ENCODE measurements at places on chromosomes 12 and 14.
A peak's percentile ranks its signal among the peaks of the same experiment; 100 is the strongest.

- no peak overlapping the region for H3K4me3 ChIP-seq
- DNase-seq, result no peak
- no peak overlapping the region for H3K27ac ChIP-seq
- peaks cover 90% of the 10 kb centered on the region for H3K36me3 ChIP-seq
- no peaks in the 10 kb centered on the region for H3K27me3 ChIP-seq
- peaks cover 8% of the 10 kb centered on the region for H3K4me1 ChIP-seq
Measured at GRCh38 chr14:55382483-55382882, 29.1 kb downstream of the ATG14 start.

DNA sequence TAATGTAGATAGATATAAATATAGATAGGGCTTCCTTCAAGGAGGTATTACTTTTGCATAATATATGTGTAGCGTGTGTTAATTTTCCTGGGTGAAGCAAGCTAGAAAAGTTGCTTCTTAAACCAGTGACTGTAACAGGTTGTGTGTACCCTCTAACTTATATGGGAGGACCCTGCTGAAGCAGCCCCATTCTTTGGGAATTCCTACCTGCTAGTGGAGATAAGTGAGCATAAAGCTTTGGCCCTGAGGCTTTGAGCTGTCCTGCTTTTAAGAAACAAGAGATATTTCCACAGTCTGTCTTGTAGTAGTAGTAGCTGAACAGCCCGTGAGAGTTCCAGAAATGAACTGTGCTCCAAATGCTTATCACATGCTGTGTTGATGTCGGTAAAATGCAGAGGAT, 8.6 kb downstream of the RMST start:
- H3K27ac ChIP-seq, result no peak overlapping the region
- H3K36me3 ChIP-seq, result no peaks in the 10 kb centered on the region
- no peak overlapping the region for H3K4me3 ChIP-seq
- no peaks in the 10 kb centered on the region for H3K4me1 ChIP-seq

- H3K4me1 ChIP-seq, result no peaks in the 10 kb centered on the region
- no peak overlapping the region for H3K4me3 ChIP-seq
- no peaks in the 10 kb centered on the region for H3K36me3 ChIP-seq
- peaks cover 11% of the 10 kb centered on the region for H3K27me3 ChIP-seq
- DNase-seq, result no peak
- H3K27ac ChIP-seq, result no peak overlapping the region
Measured at GRCh38 chr12:121072147-121072546, 33.1 kb upstream of the OASL start.

- no peak overlapping the region for H3K4me3 ChIP-seq
- H3K27ac ChIP-seq, result no peak overlapping the region
- H3K27me3 ChIP-seq, result no peaks in the 10 kb centered on the region
Measured at GRCh38 chr14:82421286-82421685, 887.6 kb upstream of the SEL1L start.

DNA sequence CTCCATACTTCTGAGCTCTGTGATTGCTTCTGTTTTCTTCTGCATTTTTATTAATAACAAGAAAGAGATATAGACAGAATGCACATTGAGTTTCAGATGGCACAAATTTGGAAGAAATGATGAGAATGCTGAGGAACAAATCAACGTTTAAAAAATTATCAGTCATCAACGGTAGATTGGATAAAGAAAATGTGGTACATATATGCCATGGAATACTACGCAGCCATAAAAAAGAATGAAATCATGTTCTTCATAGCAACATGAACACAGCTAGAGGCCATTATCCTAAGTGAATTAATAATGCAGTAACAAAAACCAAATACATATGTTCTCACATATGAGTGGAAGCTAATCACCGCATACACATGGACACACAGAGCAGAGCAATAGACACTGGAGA, 81.8 kb downstream of the DUSP6 start:
- H3K27me3 ChIP-seq, result no peaks in the 10 kb centered on the region
- no peaks in the 10 kb centered on the region for H3K36me3 ChIP-seq

GRCh38 chr12:3199551-3200031, 122.4 kb downstream of the TSPAN9 start:
- DNase-seq, result peak; percentile 74
- H3K4me3 ChIP-seq, result peak overlapping the region; percentile 69
- H3K36me3 ChIP-seq, result peaks cover 4% of the 10 kb centered on the region
- H3K27ac ChIP-seq, result no peak overlapping the region
- peaks cover 33% of the 10 kb centered on the region for H3K4me1 ChIP-seq

DNA sequence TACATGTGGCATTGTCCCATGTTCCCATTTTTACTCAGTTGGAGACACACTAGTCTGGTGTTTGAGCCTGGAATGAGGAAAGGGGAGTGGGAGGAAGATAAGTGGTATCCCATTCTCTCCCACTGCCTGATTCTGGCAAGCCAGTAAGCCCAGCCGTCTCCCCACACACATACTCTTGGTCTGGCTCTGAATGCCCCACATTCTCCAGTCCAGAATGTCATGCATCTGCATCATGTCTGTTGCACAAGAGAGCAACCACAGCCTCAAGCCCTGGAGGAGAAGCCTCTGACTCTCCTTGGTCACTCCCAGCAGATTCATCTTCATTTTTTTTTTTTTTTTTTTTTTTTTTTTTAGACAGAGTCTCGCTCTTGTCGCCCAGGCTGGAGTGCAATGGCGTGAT, 48.0 kb downstream of the DRAM1 start:
- peaks cover 5% of the 10 kb centered on the region for H3K4me1 ChIP-seq
- peak; percentile 99 for DNase-seq
- no peak overlapping the region for H3K27ac ChIP-seq
- peaks cover 27% of the 10 kb centered on the region for H3K36me3 ChIP-seq
- no peaks in the 10 kb centered on the region for H3K27me3 ChIP-seq

DNA sequence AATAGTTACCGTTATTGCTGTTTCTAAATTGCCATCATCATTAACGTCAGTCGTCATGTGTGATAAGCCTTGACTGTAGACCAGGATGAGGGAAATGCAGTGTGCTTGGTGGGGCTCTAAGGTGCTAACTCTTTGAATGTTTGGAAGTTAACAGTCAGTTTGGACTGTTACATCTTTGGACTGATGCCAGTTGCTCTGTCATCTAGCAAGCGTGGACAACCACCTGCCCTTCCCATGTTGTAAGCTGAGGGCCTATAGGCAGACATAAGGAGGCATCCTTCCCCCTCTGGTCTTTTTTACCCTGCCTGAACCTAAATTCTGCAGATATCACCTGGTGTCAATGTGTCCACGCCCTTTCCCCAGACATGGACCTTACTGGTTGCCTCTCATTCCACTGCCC, 94.4 kb downstream of the PPP2R5C start:
- H3K4me1 ChIP-seq, result peaks cover 10% of the 10 kb centered on the region
- H3K27me3 ChIP-seq, result no peaks in the 10 kb centered on the region
- H3K27ac ChIP-seq, result no peak overlapping the region
- peaks cover 30% of the 10 kb centered on the region for H3K36me3 ChIP-seq
- DNase-seq, result no peak

- H3K4me1 ChIP-seq, result no peaks in the 10 kb centered on the region
- H3K4me3 ChIP-seq, result no peak overlapping the region
- H3K27me3 ChIP-seq, result no peaks in the 10 kb centered on the region
- H3K27ac ChIP-seq, result no peak overlapping the region
Measured at GRCh38 chr12:20050221-20050620, 318.1 kb upstream of the PDE3A start.

DNA sequence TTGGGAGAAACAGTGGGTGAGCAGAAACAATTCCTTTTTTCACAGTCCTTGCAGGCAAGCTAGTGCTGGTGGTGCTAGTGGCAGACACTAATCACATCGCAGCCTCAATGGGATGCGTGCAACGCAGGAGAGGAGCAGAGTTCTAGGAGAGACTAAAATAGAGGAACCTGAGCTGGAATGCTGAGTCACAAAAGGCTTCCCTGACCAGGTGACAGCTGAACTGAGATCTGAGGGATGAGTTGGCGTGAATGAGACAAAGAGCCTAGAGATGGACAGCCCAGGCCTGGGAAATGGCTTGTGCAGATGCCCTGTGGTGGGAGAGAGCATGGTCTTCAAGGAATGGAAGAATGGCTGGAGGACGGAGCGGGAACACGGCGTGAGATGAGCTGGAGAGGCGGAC, 25.8 kb downstream of the ACADS start:
- H3K27me3 ChIP-seq, result no peaks in the 10 kb centered on the region
- no peak for DNase-seq

DNA sequence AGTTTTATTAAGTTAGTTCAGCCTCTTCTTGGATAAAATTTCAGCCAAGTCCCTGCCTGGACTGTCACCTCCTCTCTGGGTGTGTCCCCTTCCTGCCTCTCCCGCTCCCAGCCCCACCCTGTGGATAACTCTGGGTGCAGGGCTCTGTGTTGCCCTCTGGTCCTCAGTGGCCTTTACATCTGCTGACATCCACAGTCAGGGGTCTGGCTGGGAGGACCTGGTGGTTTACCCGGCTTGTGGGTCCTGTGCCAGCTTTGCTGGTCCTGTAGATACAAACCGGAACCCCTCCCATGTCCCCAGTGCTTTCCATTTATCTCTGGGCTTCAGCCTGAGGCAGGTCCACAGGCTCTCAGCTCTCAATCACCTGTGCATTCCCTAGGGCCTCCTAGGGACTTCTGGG, 28.9 kb upstream of the PLEKHG3 start:
- no peak overlapping the region for H3K4me3 ChIP-seq
- no peak overlapping the region for H3K27ac ChIP-seq
- no peaks in the 10 kb centered on the region for H3K36me3 ChIP-seq
- no peaks in the 10 kb centered on the region for H3K27me3 ChIP-seq

- no peaks in the 10 kb centered on the region for H3K36me3 ChIP-seq
- H3K4me3 ChIP-seq, result no peak overlapping the region
- DNase-seq, result no peak
Measured at GRCh38 chr12:40208707-40209446, 15.9 kb upstream of the LRRK2 start.

DNA sequence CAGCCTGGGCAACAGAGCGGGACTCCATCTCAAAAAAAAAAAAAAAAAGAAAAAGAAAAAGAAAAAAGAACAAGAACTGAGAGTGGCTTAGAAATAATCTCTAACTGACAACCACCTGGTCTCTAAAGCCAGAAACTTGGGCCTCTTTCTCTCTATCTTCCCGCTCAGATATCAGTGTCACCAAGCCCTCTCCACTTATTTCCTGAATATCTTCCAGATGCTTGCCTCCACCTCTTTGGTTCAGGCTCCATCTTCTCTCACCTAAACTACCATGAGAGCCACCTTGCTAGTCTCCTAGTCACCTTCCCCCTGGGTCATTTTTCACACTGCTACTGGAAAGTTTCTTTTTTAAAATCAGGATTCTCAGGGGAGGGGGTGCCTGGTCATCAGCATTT, 1.8 kb upstream of the TM9SF1 start:
- no peaks in the 10 kb centered on the region for H3K27me3 ChIP-seq
- no peak for DNase-seq
- peaks cover 31% of the 10 kb centered on the region for H3K36me3 ChIP-seq
- H3K4me1 ChIP-seq, result peaks cover 9% of the 10 kb centered on the region
- H3K27ac ChIP-seq, result no peak overlapping the region

GRCh38 chr12:32302218-32303173, 96.9 kb upstream of the FGD4 start:
- H3K4me1 ChIP-seq, result peaks cover 6% of the 10 kb centered on the region
- no peak for DNase-seq
- H3K4me3 ChIP-seq, result no peak overlapping the region
- H3K36me3 ChIP-seq, result peaks cover 13% of the 10 kb centered on the region

GRCh38 chr14:53790731-53791500, 165.7 kb downstream of the BMP4 start:
- H3K4me1 ChIP-seq, result peaks cover 2% of the 10 kb centered on the region
- DNase-seq, result no peak
- H3K4me3 ChIP-seq, result no peak overlapping the region
- H3K27me3 ChIP-seq, result no peaks in the 10 kb centered on the region
- no peaks in the 10 kb centered on the region for H3K36me3 ChIP-seq
- H3K27ac ChIP-seq, result no peak overlapping the region

GRCh38 chr14:92425101-92425500, 88.5 kb upstream of the RIN3 start:
- peak overlapping the region; percentile 36 for H3K27ac ChIP-seq
- DNase-seq, result peak; percentile 76
- no peaks in the 10 kb centered on the region for H3K27me3 ChIP-seq

DNA sequence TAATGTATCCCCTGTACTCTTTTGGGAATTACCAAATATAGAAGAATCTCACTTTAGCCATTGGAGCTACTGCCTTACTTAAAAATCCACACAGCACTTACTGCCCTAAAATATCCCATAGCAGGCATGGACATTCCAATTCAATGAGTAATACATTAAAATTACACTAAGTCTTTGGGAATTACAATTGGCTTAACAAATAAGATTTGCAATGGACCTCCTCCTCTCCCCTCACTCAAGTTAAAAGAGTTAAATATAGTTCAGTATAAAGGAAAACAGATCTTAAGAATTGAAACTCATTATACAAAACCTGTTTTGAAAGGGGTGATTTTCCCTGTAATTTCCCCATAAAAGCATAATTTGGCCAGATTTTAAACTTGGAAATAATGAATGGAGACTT, 477.1 kb downstream of the SLC16A7 start:
- no peaks in the 10 kb centered on the region for H3K36me3 ChIP-seq
- H3K4me1 ChIP-seq, result no peaks in the 10 kb centered on the region
- H3K27ac ChIP-seq, result no peak overlapping the region
- peak; percentile 12 for DNase-seq
- H3K27me3 ChIP-seq, result no peaks in the 10 kb centered on the region

- H3K27me3 ChIP-seq, result no peaks in the 10 kb centered on the region
- no peak overlapping the region for H3K4me3 ChIP-seq
- no peaks in the 10 kb centered on the region for H3K4me1 ChIP-seq
- no peaks in the 10 kb centered on the region for H3K36me3 ChIP-seq
Measured at GRCh38 chr12:91991399-91992187, 154.1 kb downstream of the BTG1 start.

DNA sequence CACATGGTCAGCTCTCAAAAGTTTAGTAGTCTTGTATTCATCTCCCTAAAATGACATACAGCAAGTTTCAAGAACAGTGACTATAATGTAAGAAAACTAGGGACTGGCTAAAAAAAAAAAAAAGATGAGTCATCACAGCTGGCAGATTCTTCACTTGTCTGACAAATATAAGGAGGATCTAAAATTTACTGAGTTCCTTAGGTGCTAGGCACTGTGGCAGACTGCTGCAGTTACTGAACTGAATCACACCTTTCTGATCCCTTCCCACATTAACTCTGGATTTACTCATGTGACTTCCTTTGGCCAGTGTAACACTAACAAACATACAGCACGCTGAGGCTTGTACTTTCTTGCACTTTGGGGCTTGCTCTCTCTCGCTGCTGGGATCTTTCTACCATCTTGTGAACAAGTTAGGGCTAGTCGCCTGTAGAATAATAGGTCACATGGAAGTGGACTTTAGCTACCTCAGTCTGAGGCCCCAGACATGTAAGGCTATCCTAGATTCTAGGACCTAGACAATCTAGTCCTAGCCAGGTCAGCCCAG, 32.1 kb downstream of the BAZ1A start:
- H3K27me3 ChIP-seq, result no peaks in the 10 kb centered on the region
- peak; percentile 83 for DNase-seq
- H3K4me3 ChIP-seq, result no peak overlapping the region

DNA sequence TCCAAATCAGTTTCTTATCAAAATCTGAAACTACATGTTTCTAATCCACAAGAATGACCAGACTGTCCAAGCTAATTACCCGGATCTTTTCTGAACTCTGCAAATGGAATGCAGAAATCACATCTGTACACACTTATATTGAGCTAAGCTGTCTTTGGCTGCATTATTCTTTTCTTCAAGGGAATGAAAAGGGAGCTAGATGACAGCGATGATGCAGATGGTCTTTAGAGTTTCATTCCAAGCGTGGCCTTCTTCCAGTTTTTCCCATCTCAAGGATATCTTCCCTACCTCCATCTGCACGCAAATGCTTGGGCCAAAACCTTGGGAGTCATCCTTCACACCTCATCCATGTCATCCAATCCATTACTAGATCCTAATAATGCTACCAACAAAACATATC, 12.6 kb downstream of the KCNH5 start:
- H3K27me3 ChIP-seq, result peaks cover 5% of the 10 kb centered on the region
- no peaks in the 10 kb centered on the region for H3K4me1 ChIP-seq
- H3K36me3 ChIP-seq, result no peaks in the 10 kb centered on the region
- H3K27ac ChIP-seq, result no peak overlapping the region
- DNase-seq, result no peak
